ENCODE measurements at places on chromosomes 6 and 20.

GRCh38 chr6:13407709-13408695 lies 79.4 kb downstream of the GFOD1 start:
- DNase-seq: no peak

DNA sequence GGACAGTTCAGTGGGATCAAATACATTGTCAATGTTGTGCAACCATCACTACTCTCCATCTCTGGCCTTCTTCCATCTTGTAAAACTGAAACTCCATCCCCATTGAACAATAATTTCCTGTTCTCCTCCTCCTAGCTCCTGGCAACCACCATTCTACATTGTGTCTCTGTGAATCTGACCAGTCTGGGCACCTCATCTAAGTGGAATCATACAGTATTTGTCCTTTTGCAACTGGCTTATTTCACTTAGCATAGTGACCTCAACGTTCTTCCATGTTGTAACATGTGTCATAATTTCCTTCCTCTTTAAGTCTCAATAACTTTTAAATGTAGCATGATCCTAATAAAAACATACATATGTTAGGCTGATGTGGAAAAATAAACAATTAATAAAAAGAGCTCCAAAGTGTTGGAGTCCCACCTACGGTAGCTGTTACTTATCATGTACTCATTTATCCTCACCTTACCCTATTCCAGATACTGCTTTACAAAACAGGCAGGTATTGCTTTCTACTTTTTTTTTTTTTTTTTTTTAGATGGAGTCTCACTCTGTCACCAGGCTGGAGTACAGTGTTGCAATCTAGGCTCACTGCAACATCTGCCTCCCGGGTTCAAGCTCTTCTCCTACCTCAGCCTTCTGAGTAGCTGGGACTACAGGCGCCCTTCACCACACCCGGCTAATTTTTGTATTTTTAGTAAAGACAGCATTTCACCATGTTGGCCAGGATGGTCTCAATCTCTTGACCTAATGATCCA lies 91.9 kb downstream of the TNFAIP3 start:
- DNase-seq: peak; percentile 18

GRCh38 chr6:108738684-108739416 lies 109.4 kb upstream of the ARMC2 start:
- DNase-seq: no peak

- no peak for DNase-seq
Observed at GRCh38 chr6:116482780-116483179, 21.6 kb downstream of the CALHM6 start.

GRCh38 chr6:136333824-136334464 lies 44.3 kb upstream of the BCLAF1 start:
- no peak for DNase-seq

- no peak for DNase-seq
Observed at GRCh38 chr6:127462376-127462775, 3.2 kb upstream of the KIAA0408 start.

DNA sequence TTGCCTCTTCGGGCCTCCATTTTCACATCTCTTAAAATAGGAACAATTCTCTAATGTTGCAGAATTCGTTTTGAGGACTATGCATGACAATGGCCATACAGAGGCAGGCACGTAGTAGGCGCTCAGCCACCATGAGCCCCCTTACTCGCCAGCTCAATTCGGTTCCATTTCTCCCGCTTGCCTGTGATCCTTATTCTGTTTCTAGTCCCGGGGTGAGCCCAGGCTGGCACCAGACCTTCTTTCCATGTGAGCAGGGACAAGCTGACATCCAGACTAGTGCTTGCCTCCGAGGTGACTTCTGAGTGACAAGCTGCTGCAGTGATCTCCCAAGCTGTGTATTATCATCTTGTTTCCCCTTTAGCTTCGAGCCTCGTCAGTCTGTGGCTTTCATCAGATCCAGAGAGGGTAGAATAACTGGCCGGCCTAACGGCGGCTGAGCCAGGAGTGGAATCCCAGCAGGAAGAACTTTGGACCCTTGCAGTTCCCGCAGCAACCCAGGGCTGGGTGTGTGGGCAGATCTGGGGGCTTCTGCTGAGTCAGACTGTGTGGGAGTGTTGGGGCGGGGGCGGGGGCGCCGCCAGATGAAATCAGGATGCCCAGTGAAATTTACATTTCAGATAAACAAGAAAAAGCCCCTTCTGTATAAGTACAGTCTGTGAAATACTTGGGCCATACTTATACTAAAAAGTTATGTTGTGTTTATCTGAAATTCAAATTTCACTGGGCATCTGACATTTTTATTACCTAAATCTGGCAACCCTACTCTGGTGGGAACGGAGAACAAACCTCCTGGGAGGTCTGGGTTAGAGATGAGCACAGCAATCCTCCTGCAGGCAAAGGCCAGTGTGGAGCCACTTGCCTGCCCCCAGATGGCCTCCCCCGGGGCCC lies 10.9 kb downstream of the BANF2 start:
- DNase-seq: no peak

GRCh38 chr6:57313711-57314471 lies 3.5 kb upstream of the PRIM2 start:
- DNase-seq: no peak

DNA sequence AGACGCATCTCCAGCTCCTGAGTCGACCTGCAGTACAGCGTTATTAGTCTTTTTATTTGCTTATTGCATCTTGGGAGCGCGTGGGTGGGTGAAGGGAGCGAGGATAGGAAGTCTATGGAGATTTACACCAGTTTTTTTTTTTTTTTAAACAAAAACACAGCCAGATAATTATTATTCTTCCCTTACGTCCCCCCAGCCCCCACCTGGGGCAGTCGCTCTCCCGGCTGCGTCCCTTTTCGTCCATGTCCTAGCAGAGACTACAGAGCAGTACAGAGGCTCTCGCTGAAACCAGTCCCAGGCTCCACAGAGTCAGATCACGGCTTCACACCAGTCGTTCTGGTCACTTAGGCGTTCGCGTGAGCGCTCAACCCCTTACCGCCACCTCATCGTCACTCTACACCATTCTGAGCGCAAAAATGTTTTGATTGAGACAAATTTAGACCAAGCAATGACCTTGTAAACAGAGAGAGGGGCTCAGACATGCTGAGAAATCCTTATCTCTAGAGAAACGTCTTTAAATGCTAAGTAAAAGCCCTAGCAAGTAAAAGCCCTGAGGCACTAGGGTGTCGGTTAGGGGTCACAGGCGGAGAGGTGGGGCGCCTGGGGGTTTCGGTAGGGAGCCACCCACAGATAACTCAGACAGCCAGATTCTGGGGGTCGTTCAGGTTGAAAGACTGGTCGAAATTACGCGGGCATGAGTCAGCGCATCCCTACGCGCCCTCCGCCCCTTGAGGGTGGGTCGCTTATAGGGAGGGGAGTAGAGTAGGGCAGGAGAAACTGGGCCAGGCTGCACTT lies 975 bp upstream of the PPT2 start:
- DNase-seq: no peak

DNA sequence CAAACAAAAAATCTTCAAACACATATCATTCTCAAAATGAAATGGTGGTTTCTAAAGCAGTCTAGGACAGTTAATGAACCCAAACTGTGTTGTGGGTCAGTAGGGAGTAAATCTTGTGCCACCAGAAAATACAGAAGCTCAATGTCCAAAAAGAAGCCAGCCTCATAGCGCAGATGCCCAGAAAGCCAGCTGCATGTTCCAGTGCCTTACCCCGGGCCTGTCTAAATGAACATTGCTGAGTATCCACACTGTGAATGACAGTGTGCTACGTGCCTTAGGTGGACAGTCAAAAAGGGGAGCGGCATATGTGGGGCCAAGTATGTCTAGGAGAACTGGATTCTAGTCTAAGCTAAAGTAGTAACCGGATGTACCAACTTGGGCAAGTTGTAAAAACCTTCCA lies 10.9 kb downstream of the FYN start:
- DNase-seq: no peak

DNA sequence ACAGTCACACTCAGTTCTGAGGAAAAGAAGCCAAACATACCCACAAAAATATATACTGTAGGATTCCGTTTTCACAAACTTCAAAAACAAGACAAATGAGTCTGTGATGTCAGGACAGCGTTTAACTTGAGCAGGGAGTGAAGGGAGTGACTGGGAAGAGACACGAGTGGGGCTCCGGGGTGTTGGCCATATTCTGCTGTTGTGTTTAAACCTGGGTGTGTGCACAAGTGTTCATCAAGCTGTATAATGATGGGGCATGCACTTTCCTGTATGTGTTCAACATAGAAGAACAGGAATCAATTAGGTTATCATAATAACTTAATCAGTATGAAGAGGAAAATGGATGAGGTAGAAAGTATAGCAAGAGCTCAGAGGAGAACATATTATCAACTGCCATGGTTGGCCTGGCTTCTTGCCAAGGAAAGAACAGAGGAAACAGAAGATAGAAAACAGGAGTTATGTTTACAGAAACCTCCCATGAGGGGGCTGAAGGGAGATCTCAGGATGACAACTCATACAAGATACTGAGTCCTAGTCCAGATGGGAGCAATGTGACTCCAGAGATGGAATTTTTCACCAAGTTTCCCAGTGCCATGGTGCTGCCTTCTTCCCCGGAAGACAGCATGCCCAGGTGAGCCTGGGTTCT lies 15.1 kb upstream of the AFDN start:
- DNase-seq: no peak

DNA sequence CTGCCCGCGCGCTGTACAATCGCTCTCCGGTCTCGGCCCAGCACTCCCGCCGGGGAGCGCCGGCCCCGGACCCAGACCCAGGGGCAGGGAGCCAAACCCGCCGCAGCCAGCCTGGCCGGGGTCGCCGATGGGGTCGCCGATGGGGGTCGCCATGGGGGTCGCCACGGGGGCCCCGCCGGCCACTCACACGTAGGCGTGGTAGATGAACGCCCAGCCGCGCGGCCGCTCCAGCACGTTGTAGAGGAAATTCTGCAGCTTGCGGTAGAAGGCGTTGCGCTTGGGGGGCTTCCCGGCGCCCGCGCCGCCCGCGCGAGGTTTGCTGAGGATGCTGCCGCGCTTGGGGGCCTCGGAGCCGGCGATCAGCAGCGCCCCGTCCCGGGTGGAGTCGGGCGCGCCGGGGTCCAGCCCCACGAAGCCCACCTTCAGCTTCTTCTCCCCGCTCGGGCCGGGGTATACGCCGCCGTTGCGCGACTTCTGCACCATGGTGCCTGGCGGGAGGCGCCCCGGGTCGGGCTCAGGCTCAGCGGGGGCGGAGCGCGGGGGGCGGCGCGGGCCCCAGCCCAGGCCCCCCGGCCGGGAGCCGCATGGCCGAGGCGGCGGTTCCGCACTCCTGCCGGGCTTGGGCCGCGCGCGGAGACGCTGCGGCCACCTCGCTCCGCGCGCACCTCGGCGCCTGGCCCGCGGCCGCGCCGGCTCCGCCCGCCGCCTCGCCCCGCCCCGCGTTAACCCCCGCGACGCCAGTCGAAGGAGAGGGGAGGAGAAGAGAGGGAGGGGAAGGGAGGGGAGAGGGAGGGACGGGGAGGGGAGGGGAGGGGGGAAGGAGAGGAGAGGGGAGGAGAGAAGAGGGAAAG lies at the start of gene KCNQ2:
TSS of gene KCNQ2 (minus strand) at position 675 of the 851 bp plus-strand sequence. CDS start at position 483, 192 bp downstream.
- no peak for DNase-seq

- DNase-seq: no peak
Observed at GRCh38 chr6:108597572-108598304, 37.0 kb downstream of the FOXO3 start.

DNA sequence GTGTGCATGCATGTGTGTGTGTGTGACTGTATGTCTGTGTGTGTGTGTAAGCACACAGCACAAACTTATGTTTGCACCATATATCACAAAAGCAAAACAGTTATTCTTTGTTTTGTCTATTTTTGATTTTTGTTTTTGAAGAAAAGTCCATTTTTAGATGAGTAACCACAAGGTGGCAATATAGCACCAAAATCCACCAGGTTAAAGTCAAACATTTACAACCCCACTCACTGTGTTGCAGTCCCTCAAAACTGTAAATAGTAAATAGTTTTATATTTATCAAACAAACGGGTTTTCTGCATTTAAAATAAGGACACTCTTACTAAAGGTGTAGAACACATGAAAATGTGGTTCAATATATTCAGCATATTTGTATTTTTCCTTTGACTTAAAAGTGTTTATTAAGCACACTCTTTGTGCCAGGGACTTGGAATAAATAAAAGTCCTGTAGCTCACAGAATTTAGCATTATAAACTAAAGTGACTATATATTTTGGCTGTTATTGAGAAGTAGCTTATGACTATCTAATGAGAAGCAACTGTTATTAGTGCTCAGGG lies 118.5 kb downstream of the GFRAL start:
- no peak for DNase-seq

GRCh38 chr6:121497970-121498375 lies 62.5 kb downstream of the GJA1 start:
- DNase-seq: no peak

GRCh38 chr6:39339096-39339867 lies 16.8 kb upstream of the KCNK16 start:
- DNase-seq: no peak

DNA sequence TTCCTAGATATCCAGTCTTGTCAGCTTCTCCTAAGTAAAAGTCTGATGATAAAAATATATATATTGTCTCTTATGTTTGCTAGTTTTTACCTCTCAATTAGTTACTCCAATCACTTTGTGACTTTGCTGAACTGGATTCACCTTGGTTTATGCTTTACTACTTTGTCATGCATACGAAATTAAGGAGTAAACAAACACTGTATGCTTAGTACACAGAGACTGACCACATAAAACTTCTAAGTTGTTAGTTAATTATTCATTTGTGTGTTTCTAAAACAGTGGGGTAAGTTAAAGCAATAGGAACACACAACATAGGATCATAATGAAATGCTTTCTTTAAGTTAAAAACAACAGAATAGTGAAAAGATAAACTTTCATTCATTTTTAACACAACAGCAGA lies 877.3 kb upstream of the MAP3K7 start:
- DNase-seq: no peak

- DNase-seq: no peak
Observed at GRCh38 chr6:23414051-23414445, 712.0 kb upstream of the NRSN1 start.

DNA sequence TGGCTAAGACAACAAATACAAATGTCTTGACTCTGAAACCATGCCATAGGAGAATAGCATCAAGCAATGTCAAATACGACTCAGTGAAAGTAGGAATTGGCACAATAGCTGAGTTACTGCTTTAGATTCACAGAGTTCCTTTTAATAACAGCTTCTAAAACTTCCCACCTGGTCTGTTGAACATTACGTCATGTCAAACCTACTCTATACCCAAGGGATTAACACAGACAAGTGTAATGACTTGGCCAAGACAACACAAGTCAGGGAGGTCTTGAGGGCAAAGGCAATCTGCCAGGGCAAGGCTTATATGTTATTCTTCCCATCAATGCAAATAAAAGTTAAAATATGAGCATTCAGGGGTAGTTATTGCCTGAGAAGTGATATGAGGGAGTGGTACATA lies 265.1 kb upstream of the PRDM1 start:
- no peak for DNase-seq

GRCh38 chr6:7282097-7282906 lies 30.7 kb downstream of the SSR1 start:
- DNase-seq: no peak

GRCh38 chr6:56798163-56798562 lies 155.5 kb upstream of the DST start:
- no peak for DNase-seq

All from CD8-positive, alpha-beta T cell (primary cell).